ENCODE measurements at places on chromosomes 16 and 17.

DNA sequence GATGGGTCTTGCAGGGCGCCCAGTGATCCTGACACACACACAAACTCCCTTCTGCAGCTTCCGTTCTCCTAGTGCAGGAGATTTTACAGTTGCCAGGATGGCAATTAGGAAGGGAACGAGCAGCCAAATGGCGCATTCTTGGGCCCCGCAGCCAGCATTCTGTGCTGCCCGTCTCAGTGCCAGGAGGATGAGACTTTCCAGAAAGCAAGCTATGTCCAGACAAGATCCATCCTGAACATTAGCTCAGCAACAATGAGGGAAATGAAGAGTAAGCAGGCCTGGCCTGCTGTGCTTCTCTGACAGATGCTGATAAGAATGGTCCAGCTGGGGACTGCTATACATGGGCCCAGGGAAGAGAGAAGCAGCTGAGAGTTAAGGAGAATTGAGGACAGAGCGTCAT, 16.5 kb downstream of the SPPL2C start:
- no peak for DNase-seq

DNA sequence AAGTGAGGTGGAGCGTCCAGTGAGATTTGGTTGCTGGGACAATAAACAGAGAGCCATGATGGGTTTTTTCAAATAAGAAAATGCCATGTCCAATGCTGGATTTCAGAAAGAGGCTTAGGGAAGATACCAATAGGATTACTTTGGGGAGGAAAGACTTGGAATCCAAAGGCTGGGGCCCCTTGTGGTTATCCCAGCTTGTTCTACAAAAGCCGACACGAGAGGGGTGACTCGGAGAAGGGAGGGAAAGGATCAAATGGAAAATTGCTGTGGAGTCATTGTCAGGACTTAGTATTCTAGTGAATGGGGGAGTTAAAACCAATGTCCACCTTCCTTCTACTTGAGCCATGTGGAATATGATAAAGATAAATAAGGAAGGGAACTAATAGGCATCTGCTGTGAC, 305.5 kb downstream of the SOX9 start:
- DNase-seq = no peak

DNA sequence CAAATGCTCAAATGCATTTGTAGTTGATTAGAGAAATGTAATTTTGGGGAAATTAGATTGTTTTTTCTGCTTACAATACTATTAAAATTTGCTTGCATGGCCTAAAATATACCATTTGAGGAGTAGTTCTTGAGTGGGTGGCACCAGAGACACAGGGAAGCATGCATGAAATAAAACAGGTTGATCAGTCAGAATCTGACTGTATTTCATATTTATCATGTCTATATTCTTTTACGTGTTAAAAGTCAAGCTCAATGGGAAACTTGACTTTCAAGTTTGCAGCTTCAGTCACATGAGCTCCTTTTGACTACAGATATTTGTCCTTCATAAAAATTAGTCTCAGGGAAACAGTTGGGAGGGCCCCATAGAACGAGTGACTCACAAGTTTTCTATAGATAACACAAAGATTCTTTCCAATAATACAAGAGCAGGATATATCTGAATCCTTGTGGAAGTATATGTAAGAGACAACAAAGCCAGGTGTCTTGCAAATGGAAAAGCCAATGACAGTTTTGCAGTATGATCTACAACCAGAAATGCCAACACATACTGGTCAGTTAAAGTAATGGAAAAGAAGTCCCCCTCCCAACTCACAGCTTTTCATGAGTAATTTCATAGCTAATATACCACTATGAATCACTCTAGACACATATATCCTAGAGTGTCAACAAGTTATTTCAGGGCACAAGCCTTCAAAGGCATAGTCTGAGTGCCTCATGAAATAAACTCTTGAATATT, 42.2 kb upstream of the CORO6 start:
- DNase-seq = no peak

GRCh38 chr17:72099919-72100318, 20.9 kb upstream of the SOX9 start:
- no peak for DNase-seq

DNA sequence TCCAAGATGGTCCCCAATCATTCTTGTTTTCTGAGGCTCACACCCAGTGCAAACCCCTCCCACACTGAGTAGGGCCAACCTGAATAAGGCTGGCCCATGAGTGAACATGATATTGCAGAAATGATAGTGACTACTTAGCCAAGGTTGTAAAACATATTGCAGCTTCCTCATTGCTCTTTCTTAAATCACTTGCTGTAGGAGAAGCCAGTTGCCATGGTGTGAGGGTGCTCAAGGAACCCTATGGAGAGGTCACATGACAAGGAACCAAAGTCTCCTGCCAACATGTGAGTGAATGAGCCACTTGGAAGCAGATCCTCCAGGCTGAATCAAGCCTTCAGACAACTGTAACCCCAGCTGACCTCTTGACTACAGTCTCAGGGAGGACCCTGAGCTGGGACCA, 191.4 kb downstream of the RGS9 start:
- no peak for DNase-seq

DNA sequence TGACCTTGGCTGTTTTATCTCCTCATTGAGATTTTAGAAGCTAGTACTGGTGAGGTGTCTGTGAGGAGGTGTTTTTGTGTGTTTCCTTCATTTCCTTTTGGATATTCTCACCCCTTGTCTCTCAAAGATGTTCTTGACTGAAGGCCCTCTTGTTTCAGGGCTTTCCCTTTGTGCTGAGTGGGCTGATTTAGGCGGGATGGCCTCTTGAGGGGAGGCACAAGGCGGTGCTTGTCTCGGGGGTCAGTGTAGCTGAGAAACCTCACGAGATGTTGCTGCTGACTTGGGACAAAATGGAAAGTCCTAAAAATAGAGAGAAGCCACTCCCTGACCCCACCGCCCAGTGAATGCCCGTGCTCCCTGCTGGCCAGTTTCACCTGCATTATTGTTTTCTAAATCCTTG, 14.2 kb downstream of the CRAMP1 start:
- DNase-seq = no peak

GRCh38 chr17:16915752-16916556, 56.0 kb downstream of the TNFRSF13B start:
- DNase-seq = no peak

DNA sequence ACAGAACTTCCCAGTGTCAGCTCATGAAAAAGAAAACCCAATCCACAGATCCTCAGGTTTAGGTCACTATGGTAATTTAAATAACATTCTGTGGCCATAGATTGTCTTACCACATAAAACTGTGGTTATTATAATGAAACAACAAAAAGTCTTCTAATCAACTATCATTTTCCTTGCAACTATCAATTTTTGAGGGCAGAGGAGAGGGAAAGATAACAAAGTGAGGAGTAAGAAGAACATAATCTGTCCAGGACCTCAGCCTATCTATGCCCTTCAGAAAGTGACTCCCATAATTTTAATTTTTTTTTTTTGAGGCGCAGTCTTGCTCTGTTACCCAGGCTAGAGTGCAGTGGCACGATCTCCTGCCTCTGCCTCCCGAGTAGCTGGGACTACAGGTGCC, 4.0 kb upstream of the GGNBP2 start:
- no peak for DNase-seq

GRCh38 chr17:73017658-73018057, 74.8 kb downstream of the SLC39A11 start:
- no peak for DNase-seq

DNA sequence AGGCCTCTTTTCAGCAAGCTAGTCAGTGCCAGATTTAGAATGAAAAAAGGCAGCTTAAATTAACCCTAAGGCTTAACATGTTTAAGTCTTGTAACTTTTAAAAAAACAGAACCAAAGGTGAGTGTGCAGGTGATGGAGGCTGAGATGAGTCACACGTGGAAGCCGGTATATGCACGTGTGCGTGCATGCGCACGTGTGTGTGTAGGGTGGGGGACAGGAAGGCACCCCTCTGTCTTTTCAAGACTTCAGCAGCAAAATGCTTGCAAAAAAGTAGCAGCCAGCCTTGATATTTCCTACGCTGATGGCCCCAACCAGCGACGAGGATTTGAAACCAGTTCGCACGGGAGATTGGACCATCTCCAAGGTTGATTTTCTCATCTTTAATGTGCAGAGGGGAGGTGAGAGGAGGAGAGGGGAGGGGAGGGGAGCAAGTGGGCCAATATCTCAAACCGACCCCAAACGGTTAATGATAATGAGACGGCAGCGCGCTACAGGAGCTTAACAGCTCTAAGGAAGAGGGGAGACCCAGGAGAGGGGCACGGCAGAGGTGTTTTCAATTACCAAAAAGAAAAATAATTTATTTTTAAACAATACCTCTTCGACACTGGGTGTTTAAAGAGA, 154.7 kb downstream of the ZNF423 start:
- DNase-seq = no peak

GRCh38 chr17:50483266-50483665, 4.6 kb downstream of the RSAD1 start:
- no peak for DNase-seq

DNA sequence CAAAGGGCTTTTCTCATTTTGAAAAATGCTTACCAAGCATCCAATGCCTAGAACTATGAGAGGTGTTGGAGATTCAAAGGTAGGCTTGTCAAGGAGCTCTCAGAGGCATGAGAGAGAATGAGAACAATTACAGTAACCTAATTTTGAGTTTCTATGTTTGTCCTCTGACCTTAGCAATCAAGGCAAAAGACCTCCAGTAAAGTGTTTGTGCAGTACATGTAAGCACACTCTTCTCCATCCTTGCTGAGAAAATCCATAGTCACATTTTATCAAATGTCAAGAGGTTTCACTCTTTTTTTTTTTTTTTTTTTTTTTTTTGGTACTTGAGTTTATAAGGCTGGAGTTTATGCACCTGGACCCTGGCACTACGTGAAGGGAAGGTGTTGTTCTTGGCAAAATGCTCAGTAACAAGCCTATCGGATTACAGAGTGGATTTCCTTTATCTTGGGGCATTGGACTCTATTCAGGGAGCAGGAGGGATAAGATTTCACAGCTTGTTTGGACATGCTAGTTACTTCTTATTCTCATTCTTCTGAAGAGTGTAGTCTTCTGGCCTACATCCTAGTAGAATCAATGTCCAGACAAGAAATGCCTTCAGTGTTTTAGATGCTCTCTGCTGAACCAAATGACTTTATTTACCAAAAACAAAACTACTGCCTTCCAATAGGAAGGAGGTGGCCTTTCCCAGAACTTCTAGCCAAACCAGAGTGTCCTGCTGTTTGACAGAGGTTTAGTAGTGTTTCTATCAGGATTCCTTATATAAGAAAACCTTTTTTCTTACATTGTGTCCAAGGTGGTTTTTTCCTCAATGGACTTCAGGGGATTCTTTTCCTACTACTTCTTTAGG, 21.9 kb downstream of the KCNJ2 start:
- no peak for DNase-seq

DNA sequence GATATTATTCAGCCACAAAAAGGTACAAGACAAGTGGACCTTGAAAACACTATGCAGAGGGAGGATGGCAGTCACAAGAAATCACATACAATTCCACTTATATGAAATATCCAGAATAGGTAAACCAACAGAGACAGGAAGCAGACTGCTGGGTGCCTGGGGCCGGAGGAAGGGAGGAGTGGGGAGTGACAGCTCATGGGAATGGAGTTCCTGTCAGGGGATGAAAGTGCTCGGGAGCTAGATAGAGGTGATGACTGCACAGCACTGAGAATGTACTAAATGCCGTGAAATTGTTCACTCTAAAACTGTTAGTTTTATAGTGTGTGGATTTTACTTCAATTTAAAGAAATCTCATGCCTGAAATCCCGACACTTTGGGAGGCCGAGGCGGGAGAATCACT, 74.2 kb upstream of the MED9 start:
- DNase-seq = no peak

DNA sequence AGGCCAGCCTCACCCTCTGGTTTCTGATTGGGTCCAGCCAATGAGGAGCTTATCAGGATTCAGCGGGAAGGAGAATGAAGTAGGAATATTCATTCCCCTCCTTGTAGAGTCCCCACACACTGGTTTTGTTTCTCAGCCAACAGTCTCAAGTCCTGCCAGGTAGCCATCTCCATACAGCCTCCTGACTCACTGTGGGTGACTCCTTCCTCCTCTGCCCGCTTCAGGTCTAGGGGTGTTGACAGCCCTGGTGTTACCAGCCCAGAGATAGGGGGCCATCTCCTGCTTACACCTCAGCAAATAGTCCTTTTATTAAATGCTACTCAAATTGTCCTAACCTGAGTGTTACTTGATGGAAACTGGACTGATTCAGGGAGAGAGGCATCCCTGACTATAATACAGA, 4.0 kb upstream of the MFAP4 start:
- DNase-seq = no peak

GRCh38 chr16:89256651-89257254, 39.2 kb downstream of the ZNF778 start:
- no peak for DNase-seq

GRCh38 chr17:21476867-21477266, 100.7 kb downstream of the KCNJ12 start:
- DNase-seq = no peak

GRCh38 chr17:50051082-50051576, 4.8 kb upstream of the ITGA3 start:
- no peak for DNase-seq

GRCh38 chr17:45160447-45161287, 1.0 kb upstream of the HEXIM2 start:
- no peak for DNase-seq

DNA sequence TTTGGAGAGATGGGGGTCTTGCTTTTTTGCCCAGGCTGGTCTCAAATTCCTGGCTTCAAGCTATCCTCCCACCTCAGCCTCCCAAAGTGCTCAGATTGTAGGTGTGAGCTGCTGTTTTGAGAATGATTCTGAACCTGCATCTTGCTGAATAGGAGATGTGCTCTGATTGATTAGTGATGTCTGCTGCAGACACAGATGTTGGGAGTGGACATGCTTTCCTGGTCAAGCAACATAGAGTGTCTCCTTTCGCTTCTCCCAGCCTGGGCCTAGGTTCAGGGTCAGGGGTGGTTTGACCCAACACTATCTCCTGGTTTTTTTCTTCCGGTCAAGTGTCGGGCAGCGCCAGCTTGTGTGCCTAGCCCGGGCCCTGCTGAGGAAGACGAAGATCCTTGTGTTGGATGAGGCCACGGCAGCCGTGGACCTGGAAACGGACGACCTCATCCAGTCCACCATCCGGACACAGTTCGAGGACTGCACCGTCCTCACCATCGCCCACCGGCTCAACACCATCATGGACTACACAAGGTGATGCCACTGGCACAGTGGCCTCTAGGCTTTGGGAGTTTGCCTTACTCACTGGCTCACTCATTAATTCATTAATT, 85.2 kb downstream of the ABCC6 start:
- DNase-seq = no peak

DNA sequence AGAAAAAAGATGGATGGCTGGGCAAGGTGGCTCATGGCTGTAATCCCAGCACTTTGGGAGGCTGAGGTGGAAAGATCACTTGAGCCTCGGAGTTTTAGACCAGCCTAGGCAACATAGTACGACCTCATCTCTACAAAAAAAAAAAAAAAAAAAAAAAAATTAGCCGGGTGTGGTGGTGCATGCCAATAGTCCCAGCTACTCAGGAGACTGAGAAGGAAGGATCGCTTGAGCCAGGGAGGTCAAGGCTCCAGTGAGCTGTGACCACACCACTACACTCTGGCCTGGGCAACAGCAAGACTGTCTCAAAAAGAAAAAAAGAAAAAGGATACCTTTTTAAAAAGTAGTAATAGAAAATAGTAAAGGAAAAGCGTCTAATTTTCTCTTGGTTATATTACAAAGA, 20.7 kb downstream of the ZNF652 start:
- no peak for DNase-seq

Data from bone marrow (tissue), 2 donors.